CD4-positive, alpha-beta T cell treated with Interleukin-15 for 1 hour (primary cell): ENCODE measurements at places on chromosomes 2 and 18.

- no peak for DNase-seq
Observed at GRCh38 chr2:71156573-71156972, 26.1 kb downstream of the MPHOSPH10 start.

DNA sequence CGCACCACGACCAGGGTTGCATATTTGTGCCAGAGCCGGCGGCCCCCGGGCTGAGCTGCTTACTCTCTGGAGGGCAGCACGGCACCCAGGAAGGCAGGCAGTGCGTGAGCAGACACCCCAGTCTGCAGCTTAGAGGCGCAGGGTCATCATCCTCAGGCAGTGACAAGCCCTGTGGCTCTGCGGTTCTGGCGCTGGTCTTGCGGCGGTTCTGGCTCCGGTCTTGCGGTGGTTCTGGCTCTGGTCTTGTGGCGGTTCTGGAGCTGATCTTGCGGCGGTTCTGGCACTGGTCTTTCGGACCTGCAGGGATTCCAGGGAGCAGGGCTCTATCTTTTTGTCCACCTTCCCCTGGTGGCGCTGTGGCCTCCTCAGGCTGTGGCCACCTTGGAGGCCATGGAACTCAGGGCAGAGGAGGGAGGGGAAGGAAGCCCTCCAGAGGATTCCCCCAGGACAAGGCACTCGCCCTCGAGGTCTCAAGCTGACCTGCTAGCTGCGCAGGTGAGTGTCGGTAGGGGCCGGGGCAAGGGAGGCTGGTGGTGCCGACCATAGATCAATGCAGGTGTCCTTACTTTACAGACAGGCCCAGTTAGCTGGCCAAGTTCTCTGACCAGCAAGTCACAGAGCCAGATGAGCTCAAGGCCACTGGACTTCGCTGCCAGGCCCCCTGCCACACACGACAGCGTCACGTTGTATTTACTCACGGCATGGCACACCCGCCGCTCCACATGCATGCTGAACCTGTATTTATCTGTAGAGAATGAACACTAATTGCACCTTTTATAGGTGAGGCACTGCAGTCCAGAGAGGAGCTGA lies 14.9 kb downstream of the ESPNL start:
- peak; percentile 15 for DNase-seq

GRCh38 chr2:169775765-169776164 lies 22.9 kb upstream of the SSB start:
- no peak for DNase-seq

DNA sequence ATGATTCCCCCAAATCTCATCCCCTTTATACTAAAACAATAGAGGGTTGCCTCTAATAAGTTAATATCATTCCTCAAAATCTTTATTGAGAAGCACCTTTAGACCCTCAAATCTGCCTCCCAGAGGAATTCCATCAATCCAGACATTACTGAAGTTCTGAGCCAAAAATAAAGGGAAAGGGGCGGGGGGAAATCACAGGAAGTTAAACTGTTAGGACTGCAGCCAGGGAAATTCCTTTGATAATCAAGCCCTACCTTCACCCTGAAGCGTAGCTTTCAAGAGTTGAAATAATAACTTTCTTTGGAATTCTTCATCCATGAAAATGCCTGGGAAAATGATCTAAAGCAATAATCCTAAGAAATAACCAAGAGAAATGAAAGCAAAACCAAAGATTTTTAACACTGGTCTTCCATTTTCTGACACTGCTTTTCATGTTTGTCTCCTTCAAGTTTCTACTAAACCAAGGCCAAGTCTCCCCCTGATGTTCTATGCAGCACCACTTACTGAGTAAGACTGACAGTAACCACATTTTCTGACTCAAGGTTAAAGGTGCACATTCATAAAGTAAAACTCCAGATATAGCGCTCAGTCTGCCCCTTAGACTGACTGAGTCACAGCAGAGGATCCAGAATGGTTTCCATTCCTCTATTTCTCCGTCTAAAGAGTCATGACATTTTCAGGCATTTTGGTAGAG lies 78.2 kb downstream of the TCF4 start:
- DNase-seq: no peak

GRCh38 chr2:38038682-38039081 lies 37.3 kb downstream of the CYP1B1 start:
- DNase-seq: no peak

- no peak for DNase-seq
Observed at GRCh38 chr2:180520206-180520605, 460.2 kb upstream of the UBE2E3 start.

GRCh38 chr18:41347057-41347456 lies 608.0 kb upstream of the PIK3C3 start:
- DNase-seq: no peak

GRCh38 chr2:116141891-116142474 lies 1672.5 kb upstream of the DDX18 start:
- no peak for DNase-seq

GRCh38 chr2:60535685-60536312 lies 17.7 kb downstream of the BCL11A start:
- no peak for DNase-seq

- DNase-seq: no peak
Observed at GRCh38 chr18:39341129-39341528, 1775.5 kb upstream of the CELF4 start.

GRCh38 chr2:197311421-197312033 lies 947 bp upstream of the ANKRD44 start:
- no peak for DNase-seq

DNA sequence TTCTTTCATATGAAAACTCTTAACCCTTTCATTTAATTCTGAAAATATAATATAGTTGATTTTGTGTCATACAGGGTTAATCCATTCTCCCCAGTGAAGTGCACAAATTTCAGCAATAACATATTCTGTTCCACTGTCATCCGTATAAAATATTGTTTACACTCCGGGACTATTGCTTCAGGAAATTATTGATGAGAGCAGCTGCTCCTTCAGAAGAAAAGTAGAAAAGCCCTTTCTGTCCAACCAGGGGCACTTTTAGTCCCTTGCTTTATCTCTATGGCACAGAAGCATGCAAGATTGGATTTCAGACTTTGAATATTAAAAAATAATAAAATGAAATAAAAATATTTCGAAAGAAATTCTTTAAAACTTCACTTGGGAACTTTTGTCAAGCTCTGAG lies 535.7 kb upstream of the SLC39A10 start:
- DNase-seq: no peak

- DNase-seq: no peak
Observed at GRCh38 chr2:62187246-62187645, 8.7 kb upstream of the B3GNT2 start.

DNA sequence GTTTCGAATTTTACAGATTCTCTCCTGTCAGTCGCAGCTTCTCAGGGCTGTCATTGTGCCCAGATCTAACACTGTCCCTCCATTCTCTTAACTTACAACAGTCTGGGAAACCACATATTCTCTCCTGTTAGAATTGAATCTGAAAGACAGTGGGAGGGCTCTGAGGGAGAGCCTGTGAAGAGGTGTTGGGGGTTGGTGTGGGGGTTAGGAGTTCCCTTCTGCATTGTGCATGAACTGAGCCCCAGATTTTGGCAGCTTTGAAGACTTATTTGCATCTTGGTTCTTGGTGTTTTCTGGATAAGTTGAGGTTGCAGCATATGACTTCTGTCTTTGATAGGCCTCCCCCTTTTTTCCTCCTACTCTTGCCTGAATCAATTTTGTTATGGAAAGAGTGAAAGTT lies 64.1 kb downstream of the TANC1 start:
- DNase-seq: no peak

DNA sequence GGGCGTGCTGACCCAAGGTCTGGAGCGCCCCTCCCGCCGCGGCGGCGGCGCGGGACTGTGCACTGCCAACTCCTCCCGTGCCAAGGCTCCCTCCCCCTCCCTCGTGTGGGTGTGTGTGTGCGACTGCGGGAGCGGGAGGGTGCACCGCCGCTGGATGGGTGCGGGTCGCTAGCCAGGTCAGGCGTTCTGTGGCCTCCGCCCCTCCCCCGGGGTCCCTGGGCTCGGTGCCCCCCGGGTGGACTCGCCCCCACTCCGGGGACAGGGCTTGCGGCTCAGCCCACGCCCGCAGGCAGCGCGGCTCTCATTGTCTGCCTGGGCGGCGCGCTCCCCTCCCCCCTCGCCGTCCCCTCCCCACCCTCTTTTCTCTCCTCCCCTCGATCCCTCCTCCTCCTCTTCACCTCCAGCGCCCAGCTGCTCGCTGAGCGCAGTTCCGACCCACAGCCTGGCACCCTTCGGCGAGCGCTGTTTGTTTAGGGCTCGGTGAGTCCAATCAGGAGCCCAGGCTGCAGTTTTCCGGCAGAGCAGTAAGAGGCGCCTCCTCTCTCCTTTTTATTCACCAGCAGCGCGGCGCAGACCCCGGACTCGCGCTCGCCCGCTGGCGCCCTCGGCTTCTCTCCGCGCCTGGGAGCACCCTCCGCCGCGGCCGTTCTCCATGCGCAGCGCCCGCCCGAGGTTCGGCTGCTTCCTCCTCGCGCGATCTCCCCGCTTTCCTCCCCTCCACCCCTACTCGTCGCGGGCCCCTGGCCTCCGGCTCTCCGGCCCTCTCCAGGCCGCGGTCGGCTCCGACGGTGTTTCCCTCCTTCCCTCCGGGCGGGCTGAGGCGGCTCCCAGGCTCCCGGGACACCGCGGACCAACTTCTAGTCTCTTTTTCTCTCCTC lies at the start of gene GATA6:
Gene GATA6, plus strand, starts transcription at position 579 of the 878 bp plus-strand sequence. CDS start 1,556 bp downstream, outside the sequence.
- peak; percentile 45 for DNase-seq
